GM23338 (cell line): ENCODE measurements at places on chromosomes 3 and 15.

GRCh38 chr15:101269479-101270223 lies 7.6 kb downstream of the SELENOS start:
- DNase-seq = peak; percentile 69

DNA sequence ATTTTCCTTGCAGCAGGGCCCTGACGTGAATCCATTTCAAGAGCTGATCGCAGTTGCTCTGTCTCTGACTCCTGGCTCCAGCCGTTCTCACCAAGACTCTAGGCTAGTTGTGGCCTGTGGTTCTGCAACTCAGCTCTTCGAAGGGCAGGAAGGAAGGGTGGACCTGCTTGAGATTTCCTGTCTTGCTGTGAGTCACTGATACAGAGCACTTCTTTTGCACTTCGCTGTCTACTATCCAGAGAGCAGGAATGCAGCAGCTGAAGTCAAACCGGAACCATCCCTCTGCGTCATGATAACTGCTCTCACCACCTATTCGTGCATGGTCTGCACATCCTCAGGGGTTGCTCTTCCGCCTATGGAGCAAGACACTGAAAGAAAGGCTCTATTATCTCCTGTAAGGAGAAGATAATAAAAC lies 59.7 kb downstream of the RAP2B start:
- DNase-seq = no peak

- no peak for DNase-seq
These were observed 33.9 kb downstream of the SMAD6 start for GRCh38 chr15:66735909-66736305.

DNA sequence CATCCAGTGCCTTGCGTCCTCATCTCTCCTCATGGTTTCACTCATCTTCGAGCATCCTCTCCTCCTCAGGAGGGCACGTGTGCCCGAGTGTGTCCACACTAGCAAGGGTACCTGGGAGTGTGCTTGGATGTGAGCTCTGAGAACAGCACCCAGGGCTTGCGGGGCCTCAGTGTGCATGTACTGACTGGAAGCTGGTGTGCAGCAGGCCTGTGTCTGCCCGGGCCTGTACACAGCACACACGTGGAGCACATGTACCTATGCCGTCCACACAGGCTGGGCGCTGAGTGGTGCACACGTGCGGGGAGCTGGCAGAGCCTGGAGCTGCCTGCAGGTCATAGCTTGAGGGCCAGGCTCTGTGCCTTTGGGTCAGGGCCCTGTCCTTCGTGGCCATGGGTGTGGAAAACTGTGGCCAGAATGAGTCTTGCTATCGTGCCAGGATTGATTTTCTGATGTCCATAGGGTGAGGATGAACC lies 34.9 kb downstream of the TSPAN3 start:
- no peak for DNase-seq

- DNase-seq = peak; percentile 12
These were observed 200.3 kb downstream of the KBTBD8 start for GRCh38 chr3:67198374-67198773.

- DNase-seq = no peak
These were observed 19.1 kb downstream of the TYRO3 start for GRCh38 chr15:41577863-41578735.

DNA sequence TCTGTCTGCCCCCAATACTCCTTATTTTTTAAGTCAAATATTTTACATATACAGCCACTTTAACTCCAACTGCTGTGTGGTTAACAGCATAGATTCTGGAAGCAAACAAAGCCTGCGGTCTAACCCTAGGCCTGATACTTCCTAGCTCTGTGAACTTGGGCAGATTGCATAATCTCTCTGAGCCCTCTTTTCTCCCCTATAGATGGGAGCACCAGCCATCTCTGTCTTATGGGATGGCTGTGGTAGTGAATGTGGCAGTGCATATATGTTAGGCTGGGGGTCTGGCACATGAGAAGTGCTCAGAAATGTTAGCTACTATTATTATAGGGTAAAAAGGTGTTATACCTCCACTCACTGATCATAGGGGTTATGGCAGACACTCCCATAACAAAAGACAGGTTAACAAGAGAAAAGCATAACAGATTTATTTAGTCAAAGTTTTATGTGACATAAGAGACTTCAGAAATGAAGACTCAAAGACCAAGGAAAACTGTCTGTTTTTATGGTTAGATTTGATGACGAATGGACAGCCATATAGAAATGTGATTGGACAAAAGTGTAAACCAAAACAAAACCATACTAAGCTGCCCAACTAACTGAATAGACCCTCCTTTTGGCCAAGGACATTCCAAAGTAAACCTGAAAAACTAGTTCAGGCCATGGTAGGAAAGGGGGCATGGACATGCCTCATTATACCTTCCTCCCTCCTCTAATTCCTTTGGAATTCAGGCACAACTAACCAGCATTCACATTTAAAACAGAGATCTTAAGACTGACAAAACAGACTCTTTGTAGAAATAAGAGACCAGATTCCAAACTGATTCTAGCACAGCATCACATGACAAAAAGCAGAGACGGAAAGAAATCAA lies 53.9 kb upstream of the DAZL start:
- peak; percentile 80 for DNase-seq

DNA sequence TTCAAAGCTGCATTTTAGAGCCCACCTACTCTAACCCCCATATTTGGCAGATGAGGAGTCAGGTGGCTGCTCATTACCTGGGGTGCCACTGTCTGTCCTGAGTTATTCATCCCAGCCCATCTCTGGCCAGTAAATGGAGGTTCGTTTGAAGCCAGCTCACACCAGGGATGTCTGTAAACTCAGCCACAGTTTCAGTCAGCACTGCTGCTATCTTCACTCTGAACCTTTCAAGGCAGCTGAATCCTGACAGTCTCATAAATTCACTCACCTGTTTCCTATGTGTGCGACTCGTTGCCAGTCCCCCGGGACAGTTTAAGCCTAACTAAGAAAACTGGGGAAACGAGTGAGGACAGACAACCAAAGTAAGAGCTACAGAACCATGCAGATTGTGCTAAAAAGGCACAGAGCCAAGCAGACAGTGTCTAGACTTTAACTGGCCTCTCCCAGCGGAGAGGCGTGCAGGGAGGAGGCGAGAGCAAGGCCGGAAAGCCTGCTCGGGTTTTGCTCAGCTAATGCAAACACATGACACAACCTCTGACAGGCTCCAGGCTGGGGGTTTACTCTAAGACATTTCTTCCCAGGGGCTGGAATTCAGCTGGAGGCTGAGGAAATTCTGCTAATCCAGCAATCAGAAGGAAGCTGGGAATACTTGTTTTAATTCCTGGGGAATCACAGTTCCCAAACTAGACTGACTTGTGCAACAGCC lies 12.0 kb downstream of the FSTL1 start:
- no peak for DNase-seq

- DNase-seq = no peak
These were observed 244.7 kb upstream of the ST8SIA2 start for GRCh38 chr15:92149029-92149428.

DNA sequence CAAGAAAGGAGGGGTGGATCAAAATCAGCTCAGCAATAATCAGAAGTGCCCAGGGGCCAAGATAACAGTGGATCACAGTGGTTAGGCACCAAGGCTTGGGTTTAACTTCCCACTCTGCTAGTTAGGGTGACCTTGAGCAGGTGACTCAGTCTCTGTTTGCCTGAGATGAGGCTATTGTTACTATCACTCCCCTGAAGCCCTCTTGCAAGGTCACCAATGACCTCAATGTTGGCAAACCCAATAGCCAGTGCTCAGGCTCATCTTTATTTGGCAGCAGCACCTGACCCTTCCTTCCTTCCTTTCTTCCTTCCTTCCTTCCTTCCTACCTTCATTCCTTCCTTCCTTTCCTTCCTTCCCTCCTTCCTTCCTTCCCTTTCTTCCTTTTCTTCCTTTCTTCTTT lies 102.4 kb upstream of the HACD2 start:
- DNase-seq = no peak

DNA sequence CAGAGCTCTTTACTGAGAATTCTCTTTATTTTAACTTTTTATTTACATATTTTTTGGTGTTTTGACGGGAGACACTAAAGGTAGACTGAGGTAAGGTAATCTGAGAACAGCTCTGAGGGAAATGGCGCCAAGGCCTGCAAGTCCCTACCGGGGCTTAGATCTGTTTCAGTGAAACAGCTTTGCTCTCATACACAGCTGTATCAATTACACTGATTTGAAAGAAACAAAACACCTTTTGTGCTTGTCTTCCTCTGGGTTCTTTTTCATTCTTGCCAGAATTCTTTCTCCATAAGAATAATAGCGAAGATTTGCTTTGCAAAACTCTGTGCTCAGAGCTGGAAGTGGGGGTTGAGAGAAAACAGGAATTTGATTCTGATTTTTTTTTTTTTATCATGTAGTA lies 79.5 kb upstream of the PEX5L start:
- peak; percentile 54 for DNase-seq

- DNase-seq = no peak
These were observed 233.9 kb upstream of the CADM2 start for GRCh38 chr3:84724877-84725276.

GRCh38 chr15:71109130-71109529 lies 6.1 kb upstream of the THSD4 start:
- no peak for DNase-seq

DNA sequence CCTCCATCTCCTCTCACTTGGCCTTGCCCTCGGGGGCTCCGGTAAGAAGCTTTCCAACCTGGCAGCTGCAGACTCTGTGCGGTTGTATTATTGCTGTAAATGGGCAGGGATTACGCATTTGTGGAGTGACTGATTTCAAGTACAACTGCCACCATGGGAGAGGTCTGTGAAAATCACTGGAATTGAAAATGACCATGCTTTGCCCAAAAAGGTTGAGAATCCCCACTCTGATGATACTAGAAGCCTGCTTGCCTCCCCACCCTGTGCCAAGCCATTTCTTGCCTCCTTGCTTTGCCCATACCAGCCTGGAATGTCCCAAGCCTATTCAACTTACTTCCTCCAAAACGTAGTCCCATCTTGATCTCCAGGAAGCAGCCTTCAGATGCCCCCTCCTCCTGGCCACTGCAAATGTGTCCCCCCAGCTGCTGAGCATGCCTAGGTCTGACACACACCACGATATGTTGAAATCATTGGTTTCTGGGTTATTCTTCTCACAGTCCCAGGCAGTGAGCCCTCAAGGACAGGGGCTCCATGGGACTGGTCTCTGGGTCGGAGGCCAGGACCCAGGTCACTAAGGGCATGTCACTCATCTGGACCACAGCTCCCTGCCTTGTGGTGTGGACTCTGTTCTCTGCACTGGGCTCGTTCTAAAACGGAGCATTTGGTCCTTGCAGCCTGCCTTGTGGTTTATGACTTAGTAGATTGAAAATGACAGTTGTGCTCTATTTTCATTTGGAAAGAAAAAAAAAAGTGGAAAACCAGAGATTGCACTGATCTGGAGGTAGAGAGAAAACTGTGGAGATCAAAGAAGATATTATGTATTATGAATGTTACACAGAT lies 42.9 kb downstream of the SMAD3 start:
- no peak for DNase-seq

GRCh38 chr3:116474032-116474780 lies 28.9 kb upstream of the LSAMP start:
- no peak for DNase-seq

DNA sequence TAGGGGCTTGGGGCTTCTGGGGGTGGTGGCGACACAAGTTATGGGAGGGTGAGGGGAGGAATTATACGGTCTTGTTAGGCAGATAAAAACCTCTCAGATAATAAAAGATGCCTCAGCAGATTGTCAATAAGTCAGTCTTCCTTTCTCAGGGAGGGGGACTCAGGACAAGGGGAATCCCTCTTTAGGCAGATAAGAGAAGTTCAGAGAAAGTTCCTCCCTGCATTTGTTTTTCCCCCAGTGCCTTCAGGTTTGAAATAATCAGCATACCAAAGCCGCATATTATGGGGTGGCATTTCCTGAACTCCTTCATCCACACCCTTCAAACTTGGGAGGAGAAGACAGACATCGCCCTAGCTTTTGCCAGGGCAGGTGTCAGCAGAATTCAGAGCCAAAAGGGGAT lies 8.5 kb downstream of the PPCDC start:
- peak; percentile 21 for DNase-seq

GRCh38 chr3:128001576-128001975 lies 50.7 kb upstream of the SEC61A1 start:
- peak; percentile 55 for DNase-seq

DNA sequence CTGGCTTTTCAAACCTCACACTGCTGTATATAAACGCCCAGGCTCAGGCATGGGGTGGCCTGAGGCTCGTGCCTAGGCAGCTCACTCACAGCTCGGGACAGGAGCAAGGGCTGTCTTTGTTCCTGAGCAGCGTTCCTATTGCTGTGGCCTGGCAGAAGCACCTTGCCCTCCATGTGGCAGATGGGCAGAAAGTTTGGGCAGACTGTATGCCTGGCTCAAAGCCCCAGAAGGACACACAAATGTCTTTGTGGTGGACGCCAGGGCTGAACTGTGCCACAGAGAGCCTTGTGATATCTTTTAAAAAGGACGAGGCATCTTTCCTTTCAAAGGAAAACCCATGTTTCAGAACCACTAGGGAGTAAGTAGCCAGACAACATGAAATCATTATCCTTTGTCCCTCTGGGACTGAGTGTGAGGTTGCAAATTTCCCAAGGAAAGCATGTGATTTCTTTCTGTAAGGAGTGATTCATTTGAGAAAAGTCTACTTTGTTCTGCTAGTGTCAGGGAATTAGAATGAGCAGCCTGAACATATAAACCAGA lies 29.3 kb upstream of the UBE2E1 start:
- DNase-seq = no peak

GRCh38 chr3:108202080-108202479 lies 20.1 kb downstream of the IFT57 start:
- no peak for DNase-seq

- no peak for DNase-seq
These were observed 24.7 kb downstream of the HCN4 start for GRCh38 chr15:73344056-73344455.

DNA sequence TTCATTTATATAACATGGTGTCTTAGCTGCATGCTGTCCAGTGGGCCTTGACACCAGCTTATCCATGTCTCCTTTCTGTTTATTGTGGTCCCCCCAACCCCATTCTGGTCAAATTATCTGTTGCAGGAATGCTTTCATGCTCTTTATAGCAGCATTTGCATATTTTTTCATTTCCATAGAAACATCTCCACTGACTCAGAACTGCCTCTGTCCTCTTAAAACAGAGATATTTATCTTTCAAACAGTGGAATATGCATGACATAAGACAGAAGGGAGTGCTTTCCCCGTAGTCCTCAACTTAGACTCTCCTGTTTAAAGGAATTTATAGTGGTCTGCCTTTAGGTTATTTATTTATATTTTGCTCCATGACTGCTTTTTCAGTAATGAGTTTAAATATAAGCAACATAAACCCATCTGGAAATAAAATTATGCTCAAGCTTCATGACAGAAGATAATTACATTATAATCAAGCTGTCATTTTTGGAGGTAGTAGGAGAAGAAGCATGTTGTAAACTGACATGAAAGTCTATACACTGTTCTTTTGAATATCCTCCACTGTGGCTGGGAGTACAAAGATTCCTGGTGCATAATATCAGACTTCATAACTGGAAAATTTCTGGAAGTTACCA lies 179.5 kb upstream of the CD96 start:
- no peak for DNase-seq
